ENCODE measurements at places on chromosomes 13 and 19.

GRCh38 chr13:98350746-98351330 is 173.8 kb upstream of the RNF113B start:
- DNase-seq = no peak

GRCh38 chr13:50942630-50943311 is 33.2 kb downstream of the RNASEH2B start:
- no peak for DNase-seq

DNA sequence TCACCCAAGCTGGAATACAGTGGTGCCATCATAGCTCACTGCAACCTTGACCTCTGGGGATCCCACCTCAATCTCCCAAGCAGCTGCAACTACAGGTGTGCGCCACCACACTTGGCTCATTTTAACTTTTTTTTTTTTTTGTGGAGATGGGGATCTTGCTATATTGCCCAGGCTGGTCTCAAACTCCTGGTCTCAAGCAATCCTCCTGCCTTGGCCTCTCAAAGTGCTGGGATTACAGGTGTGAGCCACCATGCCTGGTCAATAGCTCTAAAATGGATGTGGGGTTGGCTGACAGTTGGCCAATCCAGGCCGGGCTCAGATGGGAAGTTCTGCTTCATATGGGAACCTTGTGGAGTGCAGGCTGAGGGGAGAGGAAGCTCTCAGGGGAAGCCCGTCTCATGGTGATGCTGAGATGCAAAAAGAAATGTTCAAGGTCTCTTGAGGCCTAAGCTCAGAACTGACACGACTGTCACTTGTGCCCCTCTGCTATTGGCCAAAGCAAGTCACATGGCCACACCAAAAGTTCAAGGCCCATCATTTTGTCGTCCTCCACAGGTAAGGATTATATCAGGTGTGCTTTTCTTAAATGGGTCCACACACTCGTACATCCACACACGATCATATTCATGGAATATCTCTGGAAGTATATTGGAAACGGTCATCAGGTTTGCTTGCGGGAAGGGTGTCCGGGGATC is 6.8 kb upstream of the KLC3 start:
- no peak for DNase-seq

DNA sequence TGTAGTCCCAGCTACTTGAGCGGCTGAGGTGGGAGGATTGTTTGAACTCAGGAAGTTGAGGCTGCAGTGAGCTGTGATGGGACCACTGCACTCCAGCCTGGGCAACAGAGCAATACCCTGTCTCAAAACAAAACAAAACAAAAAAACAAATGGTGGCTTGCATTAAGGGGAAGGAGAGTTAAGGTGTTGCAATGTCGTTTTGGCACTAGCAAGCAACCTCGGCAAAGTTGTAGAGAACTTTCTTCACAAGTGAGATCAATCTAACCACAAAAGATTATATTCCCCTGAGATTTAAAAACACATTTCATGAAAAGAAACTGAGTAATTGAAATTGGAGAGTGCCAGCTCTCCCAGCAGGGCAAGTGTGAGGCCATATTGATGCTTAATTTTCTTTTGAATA is 153.7 kb downstream of the KLF5 start:
- no peak for DNase-seq

DNA sequence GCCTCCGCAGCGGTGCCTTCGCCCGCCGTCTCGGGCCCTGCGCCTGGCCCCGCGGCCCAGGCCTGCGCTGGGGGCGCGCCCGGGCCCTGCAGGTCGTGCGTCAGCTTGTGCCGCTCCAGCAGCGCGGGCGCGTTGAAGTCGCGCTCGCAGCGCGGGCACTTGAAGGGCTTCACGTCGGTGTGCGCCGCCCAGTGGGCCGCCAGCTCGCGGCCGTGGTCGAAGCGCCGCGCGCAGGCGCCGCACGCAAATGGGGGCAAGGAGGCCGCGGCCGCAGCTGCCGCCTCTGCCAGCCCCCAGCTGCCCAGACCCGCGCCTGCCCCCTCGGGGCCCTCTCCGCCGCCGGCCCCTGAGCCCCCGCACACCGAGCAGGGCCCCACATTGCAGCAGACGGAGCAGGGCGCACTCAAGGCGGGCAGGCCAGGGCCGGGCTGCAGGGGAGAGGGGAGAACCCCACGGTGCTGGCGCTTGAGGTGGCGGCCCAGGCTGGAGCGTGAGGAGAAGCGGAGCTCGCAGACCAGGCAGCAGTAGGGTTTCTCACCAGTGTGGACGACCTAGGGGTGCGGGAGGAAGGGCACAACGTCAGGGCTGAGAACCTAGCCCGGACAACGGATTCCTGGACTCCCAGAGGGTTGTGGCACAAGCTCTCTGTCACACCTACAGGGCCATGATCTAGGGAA is 6.1 kb downstream of the FIZ1 start:
- DNase-seq = no peak

DNA sequence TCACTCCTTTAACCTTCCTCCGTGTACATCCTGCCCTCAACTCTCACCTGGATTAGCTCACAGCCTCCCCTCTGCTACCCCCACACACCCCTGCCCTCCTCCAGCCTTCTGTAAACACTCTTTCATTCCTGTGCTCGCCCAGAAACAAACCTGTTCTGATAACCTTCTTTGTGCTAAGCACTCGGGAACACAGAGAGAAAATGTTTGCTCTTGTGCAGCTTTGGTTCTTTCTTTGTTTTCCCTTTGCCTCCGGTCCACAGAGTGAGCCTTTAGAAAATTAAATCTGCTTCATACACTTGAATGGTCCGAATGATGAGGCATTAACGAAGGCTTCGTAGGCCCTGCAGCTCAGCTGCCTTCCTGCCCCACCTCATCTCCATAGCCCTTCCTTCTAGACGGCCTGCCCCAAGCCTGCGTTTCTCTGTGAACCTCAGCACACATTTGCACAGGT is 6.6 kb upstream of the ZDHHC20 start:
- no peak for DNase-seq

GRCh38 chr19:3586707-3587346 is 1.5 kb downstream of the GIPC3 start:
- no peak for DNase-seq

- DNase-seq = no peak
Observed at GRCh38 chr19:4594201-4594600, 34.7 kb upstream of the SEMA6B start.

DNA sequence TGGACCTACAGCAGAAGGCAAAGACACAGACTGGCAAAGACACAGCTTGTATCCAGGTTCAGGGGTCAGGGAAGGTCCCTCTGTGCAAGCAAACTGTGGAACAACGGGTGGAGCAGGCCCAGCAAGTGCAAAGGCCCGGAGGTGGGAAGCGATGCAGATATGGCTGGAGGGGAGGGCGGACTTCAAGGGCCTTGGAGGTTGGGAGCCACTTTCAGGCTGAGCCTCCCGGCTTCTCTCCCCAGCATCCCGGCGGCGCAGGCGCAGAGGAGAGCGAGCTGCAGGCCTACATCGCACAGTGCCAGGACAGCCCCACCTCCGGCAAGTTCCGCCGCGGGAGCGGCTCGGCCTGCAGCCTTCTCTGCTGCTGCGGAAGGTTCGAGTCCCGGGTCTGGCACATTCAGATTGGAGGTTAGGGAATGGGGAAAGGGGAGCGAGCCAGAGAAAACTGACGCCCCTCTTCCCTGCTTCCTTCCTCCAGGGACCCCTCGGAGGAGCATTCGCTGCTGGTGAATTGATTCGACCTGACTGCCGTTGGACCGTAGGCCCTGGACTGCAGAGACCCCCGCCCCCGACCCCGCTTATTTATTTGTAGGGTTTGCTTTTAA is 2.1 kb upstream of the PNPLA6 start:
- DNase-seq = no peak

Data from stimulated activated CD8-positive, alpha-beta memory T cell treated with anti-CD3 and anti-CD28 coated beads, Interleukin-7, amount 100 ng/mL, for 48 hours (primary cell).